ENCODE measurements at places on chromosomes 12 and 14. TPM values are rescaled to one million over a fixed set of nuclear protein-coding genes. Genes with fewer than 3 reads are reported as not detected.
A peak's percentile ranks its signal among the peaks of the same experiment; 100 is the strongest.

DNA sequence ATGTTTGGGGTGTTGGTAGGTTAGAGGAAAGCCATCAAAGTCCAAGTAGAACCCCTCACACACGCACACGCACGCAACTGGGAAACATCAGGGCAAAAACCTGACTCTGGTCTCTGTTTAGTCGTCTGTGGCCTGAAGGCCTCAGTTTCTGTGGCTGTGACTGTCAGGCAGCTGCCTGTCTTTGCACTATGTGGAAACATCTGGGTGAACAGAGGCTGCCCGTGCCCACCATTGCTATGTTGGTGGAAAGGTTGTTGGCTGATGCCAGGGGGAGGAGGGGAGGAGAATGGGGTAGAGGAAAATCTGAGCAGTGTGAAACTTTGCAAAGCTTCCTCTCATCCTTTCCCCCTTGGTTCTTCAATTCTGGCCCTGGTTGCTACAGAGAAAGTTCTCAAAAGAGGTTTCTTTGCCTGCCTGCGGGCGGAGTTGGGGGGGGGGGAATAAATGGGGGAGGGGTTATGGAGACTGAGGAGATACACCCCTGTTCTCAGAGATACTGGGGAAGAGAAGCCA is 7.5 kb downstream of the HOXC10 start:
- DNase-seq: no peak

GRCh38 chr12:104930388-104931326 is 27.4 kb downstream of the SLC41A2 start:
- DNase-seq: peak; percentile 34

DNA sequence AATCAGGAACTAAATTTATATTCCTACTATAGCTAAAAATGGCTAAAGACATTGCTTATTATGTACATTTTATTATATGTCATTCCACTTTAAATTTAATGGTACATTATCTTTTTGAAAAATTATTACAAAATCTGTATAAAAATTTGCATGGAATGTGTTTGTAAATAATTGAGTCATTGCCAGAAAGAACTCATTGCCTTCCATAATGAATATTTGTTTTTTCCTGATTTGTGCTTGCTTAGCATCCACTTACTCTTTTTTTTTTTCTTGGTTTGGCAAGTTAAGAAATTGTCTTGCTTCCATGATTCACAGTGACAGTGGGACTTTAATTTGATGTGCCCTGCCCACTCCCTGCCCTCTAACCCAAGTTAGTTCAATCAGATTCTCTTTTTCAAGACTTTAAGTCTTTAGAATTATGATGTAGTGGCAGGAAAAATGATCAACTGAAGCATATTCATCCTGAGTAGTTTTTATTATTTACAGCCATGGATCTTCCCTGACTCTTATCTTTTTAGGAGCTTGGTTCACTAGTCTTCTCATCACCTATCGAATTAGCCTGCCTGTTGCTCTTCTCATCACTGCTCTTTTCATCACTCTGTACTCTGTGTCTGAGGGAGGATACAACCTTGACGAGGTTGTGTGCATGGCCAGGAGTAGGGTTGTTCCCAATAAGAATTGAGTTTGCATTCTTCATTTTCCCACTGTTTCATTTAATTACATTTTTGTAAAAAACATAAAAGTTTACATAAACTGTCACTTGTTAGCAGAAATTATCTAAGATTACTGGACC is 442.0 kb downstream of the BTG1 start:
- no peak for DNase-seq

DNA sequence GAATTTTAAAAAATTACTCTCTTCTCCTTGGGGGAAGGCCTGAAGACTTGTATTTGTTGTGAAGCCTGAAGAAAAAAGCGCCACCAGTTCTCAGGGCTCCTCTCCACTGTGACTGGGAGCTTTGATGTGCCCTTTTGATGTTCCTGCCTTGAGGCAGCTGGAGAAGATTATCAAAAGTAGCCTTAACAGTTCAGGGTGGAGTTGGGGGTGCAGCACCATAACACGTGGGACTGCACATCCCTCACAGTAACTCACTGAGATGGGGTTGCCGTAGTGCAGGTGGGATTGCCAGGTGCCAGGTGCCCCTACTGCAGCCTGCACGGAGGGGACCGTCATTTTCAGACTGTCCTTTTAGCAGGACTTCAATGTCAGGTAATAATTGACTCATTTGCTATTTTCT is 474.1 kb downstream of the ETNK1 start:
- DNase-seq: no peak

DNA sequence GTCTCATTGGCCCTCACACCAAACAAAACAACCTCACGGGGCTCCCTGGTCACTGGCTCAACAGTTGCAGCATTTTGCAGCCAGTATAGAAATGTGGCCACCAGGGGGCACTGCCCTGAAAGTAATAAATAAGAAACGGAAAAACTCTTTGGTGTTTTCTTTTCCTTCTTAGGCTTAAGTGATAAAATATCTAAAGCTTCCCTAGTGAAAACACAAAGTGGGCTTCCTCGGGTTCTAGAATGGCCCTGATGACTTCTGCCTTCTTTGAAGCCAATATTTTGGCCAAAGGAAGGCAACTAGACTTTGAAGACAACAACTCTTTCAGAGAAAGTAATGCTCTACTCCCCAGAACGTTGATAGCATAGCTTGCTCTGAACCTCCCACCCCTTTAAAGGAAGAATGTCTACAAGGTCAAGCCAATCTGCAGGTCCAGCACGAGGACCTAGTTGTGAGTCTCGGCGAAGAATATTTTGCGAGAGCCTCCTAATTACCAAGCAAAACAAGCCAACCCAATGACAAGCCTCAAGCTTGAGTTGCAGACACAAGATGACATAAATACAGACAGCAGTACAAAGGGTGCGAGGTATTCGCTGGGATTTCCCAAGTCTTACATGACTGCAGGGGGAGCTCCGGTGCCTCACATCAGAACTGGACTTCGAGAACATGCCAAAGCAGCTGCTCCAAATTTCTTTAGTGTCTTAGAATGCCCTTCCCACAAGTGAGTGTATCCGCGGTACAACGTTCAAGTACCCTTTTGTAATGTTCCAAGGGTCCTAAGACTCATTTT is 2.6 kb downstream of the ITPK1 start:
- DNase-seq: peak; percentile 85

The OASL gene
- total RNA-seq: 19.3 TPM

The NEUROD4 gene
- total RNA-seq: not detected

The HCFC2 gene
- total RNA-seq: 14.9 TPM

The ITGA7 gene
- 0.76 TPM for total RNA-seq
